NCI-H446 treated with DMSO at 0.1 percent for 48 hours (cell line): ENCODE measurements at places on chromosomes 3 and 15.

DNA sequence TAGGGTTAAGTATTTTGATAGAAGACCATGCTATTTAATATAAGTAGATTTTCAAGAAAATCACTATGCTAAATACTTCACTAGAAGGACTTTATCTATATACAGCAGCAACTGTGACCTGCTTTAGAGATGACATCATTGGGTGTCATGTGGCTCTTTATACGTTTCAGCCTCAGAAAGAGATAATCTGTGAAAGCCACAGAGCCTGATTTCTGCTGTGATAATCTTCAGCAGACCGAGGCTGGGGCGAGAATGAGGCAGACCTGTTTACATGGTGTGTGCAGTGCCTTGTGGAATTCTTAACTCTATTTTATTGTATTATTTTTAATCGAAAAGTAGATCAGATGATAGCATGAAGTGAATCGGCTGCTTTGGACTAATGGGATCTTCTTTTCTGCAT is 471.2 kb downstream of the MFSD1 start:
- DNase-seq = no peak

DNA sequence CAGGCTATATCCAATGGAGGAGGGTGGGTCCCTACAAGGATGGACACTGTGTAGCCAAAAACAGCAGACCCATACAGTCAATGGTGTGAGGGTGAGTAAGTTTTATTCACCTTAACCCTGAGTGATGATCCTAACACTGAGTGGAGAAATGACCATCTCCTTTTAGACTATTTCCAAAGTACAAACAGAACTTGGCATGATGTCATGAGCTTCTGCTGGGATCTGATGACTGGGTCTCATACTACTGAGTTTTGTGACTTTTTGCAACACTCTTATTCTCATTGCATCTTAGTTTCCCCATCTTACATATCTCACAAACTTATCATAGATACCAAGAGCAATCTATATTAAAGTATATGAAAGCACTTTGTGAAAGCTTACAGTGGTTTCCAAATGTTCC is 330.3 kb upstream of the CFAP20DC start:
- no peak for DNase-seq

DNA sequence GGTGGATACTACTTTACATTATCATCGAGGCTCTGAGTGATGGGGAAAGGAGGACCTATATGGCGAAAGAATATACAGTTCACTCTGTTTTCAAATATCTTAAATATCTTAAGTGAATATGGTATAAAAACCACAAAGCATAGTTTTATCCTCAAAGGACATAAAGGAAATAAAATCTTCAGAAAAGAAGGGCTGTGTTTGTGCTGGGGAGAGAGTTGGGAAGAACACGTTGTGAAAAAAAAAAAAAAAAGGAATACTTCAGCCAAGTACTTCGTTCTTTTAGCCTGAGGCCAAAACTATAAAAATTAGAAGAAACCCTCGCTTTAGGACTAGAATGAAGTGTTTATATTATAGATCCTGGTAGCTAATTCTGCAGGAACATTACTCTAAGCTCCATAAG is 10.2 kb upstream of the TMEM212 start:
- DNase-seq = no peak

- no peak for DNase-seq
Observed at GRCh38 chr15:65887565-65887964, 18.3 kb downstream of the RAB11A start.

DNA sequence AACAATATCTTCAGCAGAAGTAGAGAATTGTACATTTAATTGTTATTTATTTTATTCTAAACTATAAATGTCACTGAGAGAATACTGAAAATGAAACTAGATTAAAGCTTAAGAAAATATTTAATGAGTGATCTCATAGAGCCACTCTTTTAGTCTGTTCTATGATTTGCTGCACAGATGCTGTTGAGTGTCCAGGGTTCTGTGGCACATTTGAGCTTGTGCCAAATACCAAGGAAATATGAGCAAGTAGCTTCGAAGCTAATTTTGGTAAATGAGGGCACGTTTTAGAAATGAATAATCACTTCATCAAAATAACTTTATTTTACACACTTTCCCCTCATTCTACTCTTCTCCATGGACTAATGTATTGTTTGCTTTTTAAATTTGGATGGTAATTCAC is 53.6 kb upstream of the THRB start:
- peak; percentile 17 for DNase-seq

DNA sequence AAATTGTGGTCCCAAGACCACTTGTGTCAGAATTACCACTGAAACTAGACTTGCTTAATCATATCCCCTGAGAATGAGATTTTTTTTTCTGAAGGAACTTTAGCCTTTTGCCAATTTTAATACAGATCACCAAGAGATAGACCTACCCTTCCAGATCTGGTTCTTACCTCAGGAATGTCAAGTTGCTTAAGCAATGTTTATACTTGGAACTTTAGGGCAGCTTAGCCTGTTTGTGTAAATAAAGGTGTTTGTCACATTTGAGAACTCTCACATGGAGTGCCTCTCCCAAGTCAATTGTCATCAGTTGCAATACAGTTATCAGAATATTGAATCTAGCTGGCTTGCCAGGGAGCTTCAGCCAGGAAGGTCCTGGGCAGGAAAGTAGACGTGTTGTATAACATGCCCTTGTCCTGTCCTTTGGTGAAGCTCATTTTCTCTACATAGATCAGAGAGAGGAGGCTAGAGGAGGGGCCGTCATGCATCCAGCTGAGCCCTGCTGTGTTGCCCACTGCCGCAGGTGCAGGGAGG is 3.9 kb downstream of the GPD1L start:
- DNase-seq = no peak

- DNase-seq = no peak
Observed at GRCh38 chr3:123952844-123953520, 8.0 kb downstream of the CCDC14 start.
